RCC 7860 (cell line): ENCODE measurements at places on chromosomes 6 and 20.

DNA sequence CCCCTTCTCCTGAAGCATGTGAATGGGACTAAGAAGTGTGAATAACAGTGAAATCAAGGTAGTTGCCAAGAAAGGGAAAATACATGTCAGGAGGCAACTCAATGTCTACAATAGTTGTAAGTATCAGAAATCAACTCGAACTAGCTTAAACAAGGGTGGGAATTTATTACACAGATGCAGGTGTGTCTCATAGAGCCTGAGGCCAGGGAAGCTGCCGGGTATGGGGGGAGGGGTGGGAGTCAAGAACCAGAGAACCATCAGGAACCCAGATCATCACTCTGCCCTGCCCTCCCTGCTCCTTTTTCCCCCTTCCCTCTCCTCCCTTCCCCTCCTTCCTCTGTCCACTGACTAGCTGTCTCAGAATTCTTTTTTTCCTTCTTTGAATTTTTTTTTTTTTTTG, 34.9 kb upstream of the BMP6 start:
- no peak for DNase-seq

- no peak for DNase-seq
Measured at GRCh38 chr6:31568537-31568961, 3.5 kb upstream of the LTA start.

GRCh38 chr6:39261751-39262150, 32.5 kb upstream of the KCNK5 start:
- DNase-seq: no peak

- no peak for DNase-seq
Measured at GRCh38 chr20:52744441-52744840, 227.7 kb upstream of the TSHZ2 start.

DNA sequence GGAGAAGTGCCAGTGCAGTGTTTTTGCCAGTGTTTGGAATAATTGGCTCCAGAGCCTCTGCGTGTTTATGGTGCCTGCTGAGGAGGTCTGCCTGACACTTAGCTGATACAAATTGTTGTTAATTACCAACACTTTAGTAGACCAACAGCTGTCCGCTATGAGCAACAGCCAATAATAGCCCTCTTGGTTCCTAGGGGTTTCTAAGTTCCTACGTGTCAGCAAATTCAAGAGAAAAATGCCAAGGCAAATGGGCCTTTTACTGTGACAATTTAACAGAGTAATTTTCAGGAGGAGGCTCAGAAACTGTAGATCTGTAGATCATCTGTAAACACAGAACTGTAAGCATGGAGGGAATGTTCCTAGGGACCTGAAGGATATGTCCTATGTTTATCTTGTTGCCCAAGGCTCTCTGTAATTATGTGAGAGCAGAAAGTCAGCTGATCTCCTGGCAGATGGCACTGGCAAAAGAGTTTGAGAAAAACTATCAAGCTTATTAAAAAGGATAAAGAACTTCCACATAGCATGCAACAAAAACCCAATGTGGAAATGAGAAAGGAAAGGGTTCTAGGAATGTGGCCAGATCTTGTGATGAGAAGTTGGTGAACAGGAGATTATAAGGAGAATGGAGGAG, 157.7 kb downstream of the GJA1 start:
- no peak for DNase-seq

- DNase-seq: no peak
Measured at GRCh38 chr6:150310539-150310938, 58.3 kb upstream of the IYD start.

DNA sequence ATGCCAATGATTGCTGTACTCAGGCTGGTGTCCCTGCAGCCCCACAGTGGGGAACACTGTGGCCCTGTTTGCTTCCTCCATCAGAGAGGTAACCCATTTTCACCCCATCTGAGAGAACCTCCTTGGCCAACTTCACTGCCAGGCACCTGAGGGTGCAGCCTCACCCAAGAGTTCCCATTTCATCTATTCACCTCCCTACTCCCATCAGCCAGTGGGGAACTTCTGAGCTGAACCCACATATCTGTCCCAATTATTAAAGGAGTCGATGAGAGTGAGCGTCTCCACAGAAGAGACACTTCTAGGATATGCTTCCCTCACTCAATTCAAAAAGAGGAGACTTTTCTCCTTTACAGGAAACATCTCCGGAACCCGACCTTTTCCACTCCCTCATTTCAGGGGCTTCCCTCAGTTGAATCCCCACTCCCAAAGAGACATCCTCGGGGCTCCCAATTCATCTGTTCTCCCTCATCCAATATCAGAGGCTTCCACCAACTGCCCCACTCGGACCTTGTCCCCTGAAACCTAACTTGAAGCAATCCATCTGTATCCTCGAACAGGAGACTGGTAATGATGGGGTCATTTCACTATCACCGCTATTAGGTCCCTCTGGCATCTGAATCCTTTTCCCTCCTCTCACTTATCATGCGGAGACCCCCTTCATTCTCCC, 988 bp downstream of the UBE2V1 start:
- no peak for DNase-seq

GRCh38 chr6:56741472-56741871, 98.8 kb upstream of the DST start:
- DNase-seq: no peak

- peak; percentile 99 for DNase-seq
Measured at GRCh38 chr20:9051508-9051907, 17.4 kb upstream of the PLCB4 start.

GRCh38 chr6:89042664-89043063, 37.9 kb upstream of the PNRC1 start:
- no peak for DNase-seq

- peak; percentile 13 for DNase-seq
Measured at GRCh38 chr20:10090588-10091166, 55.9 kb downstream of the ANKEF1 start.

DNA sequence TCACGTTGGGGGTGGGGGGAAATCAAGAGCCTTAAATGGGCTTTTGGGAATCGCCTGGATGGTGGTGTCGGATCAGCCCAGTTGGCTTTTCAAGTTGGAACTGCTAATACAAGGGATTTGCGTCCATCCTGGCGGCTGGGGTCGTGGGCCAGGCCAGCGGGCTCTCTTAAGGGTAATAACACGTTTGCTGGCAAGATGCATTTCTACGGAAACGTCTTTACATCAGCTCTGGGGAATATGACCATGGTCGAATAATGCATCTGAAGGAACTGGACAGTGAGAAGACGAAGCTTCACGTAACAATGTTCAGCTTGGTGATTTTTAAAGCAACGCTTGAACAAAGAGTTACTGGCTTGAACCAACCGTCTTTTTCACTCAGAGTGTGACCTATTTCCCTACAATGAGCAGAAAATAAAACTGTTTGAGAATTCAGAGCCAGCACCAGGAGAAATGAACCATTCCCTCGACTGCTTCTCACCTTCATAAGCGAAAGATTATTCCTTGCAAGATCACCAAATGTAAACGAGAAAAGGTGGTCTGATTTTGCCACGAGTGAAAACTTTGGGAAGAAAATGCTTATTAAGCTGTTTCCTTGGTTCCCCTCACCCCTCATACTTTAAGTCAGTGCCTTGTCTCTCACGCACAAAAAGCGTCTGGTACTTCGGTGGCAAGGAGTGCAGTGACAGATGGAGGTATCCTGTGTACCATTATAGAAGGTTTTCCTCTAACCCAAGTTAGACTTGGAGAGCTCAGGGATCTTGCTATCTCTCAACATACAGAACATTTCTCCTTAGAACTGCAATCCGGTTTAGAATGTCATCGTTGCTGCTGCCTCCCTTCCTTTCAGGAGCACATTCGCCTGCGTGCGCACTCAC, 1.4 kb upstream of the MARCKS start:
- DNase-seq: peak; percentile 22

DNA sequence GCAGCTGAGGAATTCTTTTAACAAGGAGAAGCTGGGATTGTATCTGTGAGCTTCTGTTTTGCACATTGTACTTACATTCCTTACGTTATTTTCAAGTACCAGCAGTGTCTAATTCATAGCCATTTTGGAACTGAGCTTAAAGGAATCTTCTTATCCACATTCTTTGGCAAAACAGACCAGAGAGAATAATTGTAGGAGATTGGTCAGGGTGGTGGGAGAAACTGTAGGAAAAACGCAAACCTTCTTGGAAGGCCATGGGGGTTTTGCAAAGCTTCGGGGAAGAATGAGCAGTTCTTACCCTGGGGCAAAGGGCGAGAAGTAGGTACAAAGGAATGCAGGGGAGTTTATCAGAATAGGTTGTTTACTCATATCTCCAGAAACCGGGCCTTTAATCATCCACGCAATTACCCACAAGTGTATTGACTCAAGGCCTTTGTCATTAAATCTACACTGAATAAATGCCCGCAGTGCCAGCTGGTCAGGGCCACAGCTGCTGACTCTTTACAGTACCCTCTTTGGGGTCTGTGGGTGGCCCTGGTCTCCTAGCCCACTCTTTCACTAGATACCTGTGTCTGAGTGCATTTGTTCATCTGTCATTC, 39.6 kb upstream of the SPTLC3 start:
- no peak for DNase-seq

- DNase-seq: no peak
Measured at GRCh38 chr6:26415036-26415614, 13.1 kb downstream of the BTN3A1 start.

GRCh38 chr6:169095153-169095552, 158.5 kb downstream of the THBS2 start:
- no peak for DNase-seq

DNA sequence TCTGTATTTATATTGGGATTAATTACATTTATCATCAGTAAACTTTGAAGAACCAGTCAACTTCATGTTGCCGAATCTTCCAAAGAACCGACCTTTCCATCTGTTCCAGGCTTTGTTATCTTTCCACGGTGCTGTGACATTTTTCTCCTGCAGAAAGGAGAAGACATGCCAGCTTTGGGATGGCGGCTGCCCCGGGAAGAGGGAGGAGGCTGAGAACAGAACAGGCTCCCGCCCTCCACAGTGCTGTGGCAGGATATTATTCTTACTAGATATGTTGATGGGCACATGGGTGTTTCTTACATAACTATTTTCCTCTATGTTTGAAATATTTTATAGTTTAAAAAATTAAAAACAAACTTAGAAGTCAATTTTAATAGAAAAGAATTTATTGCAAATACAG, 44.9 kb downstream of the GINS1 start:
- DNase-seq: no peak
